ENCODE measurements at places on chromosomes 5 and 9.
A peak's percentile ranks its signal among the peaks of the same experiment; 100 is the strongest.

- H3K4me3 ChIP-seq, result peak overlapping the region; percentile 78
- no peaks in the 10 kb centered on the region for H3K36me3 ChIP-seq
- H3K27me3 ChIP-seq, result no peaks in the 10 kb centered on the region
- peaks cover 14% of the 10 kb centered on the region for H3K4me1 ChIP-seq
- peak overlapping the region; percentile 98 for H3K27ac ChIP-seq
- no peak for DNase-seq
These were observed 45.9 kb downstream of the ANXA2R start for GRCh38 chr5:42994246-42994554.

- no peaks in the 10 kb centered on the region for H3K36me3 ChIP-seq
- DNase-seq, result no peak
- no peak overlapping the region for H3K27ac ChIP-seq
- no peaks in the 10 kb centered on the region for H3K27me3 ChIP-seq
These were observed 494.5 kb upstream of the GRAMD2B start for GRCh38 chr5:125928663-125929062.

DNA sequence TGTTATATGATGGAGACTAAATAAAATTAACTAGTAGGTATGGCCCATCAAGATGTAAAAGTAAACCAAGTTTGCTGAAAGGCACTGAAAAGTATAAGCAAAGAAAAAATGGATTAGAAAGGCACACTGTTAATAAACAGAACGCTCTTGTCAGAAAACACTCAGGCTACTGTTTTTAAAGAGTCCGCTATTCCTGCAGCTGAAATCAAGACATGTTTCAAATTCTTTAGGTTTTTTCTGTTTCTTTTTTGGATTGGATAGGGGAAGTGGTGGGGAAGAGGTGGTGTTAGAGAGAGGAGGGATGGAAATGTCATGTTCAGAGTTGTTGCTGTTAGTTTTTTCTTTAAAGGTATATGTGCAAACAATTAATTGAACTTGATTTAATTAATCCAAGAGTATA is 17.5 kb downstream of the OSTF1 start:
- DNase-seq, result no peak
- H3K36me3 ChIP-seq, result no peaks in the 10 kb centered on the region
- no peak overlapping the region for H3K4me3 ChIP-seq
- H3K4me1 ChIP-seq, result no peaks in the 10 kb centered on the region
- H3K27me3 ChIP-seq, result no peaks in the 10 kb centered on the region

DNA sequence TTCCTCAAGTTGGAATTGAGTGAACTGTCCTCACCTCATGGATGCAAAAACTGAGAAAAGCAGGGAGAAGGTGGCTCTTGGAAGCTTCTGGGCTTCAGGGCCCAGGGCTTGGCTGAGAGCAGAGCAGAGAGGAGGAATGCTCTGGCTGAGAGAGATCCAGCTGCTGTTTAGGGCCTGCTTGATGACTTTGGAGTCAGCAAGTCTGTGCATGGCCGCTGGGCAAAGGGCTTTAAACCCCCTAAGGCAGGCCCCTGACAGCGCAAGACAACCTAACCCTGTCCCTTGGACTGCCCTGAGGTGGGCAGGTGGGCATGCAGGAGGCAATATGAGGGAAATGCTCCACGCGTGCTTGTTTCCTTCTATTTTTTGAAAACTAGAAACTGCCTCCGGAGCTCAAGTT is 8.6 kb downstream of the STC2 start:
- 0 out of 2 replicates have a peak, but pooled peaks cover 5% of the 10 kb centered on the region for H3K4me1 ChIP-seq
- H3K4me3 ChIP-seq, result no peak overlapping the region
- DNase-seq, result no peak
- peaks cover 3% of the 10 kb centered on the region for H3K27me3 ChIP-seq
- no peaks in the 10 kb centered on the region for H3K36me3 ChIP-seq
- H3K27ac ChIP-seq, result no peak overlapping the region

DNA sequence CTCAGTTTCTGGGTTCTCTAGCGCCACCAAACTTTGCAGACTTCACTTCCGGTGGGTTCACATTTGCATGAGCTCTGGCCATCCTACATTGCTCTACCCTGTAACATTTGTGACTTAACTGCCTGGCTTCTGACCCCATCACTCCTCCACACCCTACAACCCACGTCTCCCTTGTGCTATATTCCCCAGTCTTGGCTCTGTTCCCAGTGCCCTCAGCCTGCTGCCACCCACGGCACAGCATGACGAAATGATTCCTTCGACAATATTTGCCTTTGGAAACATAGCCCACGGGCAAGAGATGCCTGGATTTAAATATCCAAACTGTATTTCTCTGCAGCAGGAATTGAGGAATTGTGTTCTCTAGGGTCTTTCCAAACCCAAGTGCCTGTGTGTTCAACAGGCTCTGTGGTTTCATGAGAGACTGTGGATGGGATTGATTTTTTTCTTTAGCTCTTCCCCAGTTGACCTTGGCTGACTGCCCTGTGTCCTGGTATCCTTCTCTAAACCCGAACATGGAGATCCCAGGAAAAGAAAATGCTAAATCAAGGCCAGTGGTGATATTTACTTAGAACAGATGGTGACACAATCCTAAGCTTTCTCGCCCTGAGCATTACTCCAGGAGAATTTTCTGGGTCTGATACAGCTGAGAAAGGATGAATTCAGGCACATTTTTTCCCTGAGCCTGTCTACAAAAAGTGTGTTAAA is 44.4 kb upstream of the GRIA1 start:
- no peak overlapping the region for H3K27ac ChIP-seq
- H3K4me3 ChIP-seq, result no peak overlapping the region
- H3K4me1 ChIP-seq, result no peaks in the 10 kb centered on the region
- no peaks in the 10 kb centered on the region for H3K36me3 ChIP-seq
- no peaks in the 10 kb centered on the region for H3K27me3 ChIP-seq
